Purkinje cell (primary cell): ENCODE measurements at places on chromosomes 13 and 19. TPM values are rescaled to one million over a fixed set of nuclear protein-coding genes. Genes with fewer than 3 reads are reported as not detected.

The ARMC6 gene
- polyA plus RNA-seq = 2.4 and 3.1 TPM in 2 replicates

The ADGRE1 gene
- not detected in 2 replicates for polyA plus RNA-seq

The LAIR2 gene
- not detected in 2 replicates for polyA plus RNA-seq

The GRIK5 gene
- polyA plus RNA-seq = 0.29 and 0.40 TPM in 2 replicates

The CRLF1 gene
- 2.3 TPM in 1 of 2 replicates, not detected in the other for polyA plus RNA-seq

The PEG3 gene
- 78.4 and 112 TPM in 2 replicates for polyA plus RNA-seq

The FUT2 gene
- polyA plus RNA-seq = 0.13 and 0.17 TPM in 2 replicates

The PTH2 gene
- polyA plus RNA-seq = not detected in 2 replicates

The CYP2A6 gene
- polyA plus RNA-seq = not detected in 2 replicates

The AKAP11 gene
- 34.7 and 46.6 TPM in 2 replicates for polyA plus RNA-seq

The TMC4 gene
- polyA plus RNA-seq = not detected in 2 replicates

The ZNF71 gene
- polyA plus RNA-seq = 0.07 and 0.47 TPM in 2 replicates

The KLF1 gene
- not detected in 2 replicates for polyA plus RNA-seq

The ALG5 gene
- polyA plus RNA-seq = 85.5 and 117 TPM in 2 replicates

The SLC10A2 gene
- not detected in 2 replicates for polyA plus RNA-seq

The ATXN8OS gene
- 15.0 and 25.1 TPM in 2 replicates for polyA plus RNA-seq

The LRP3 gene
- 0.12 TPM in 1 of 2 replicates, not detected in the other for polyA plus RNA-seq

The CEACAM7 gene
- 2.4 TPM in 1 of 2 replicates, not detected in the other for polyA plus RNA-seq

The AMER2 gene
- 11.0 and 15.7 TPM in 2 replicates for polyA plus RNA-seq

The TEX26 gene
- 0.70 and 7.1 TPM in 2 replicates for polyA plus RNA-seq

The SULT2B1 gene
- polyA plus RNA-seq = 0.24 and 1.6 TPM in 2 replicates

The FCAR gene
- polyA plus RNA-seq = not detected in 2 replicates

The TMPRSS9 gene
- polyA plus RNA-seq = not detected in 2 replicates

The ZNF304 gene
- polyA plus RNA-seq = 1.7 and 3.0 TPM in 2 replicates

The SAMD1 gene
- polyA plus RNA-seq = 3.1 and 6.4 TPM in 2 replicates

The ALKBH7 gene
- 13.5 and 18.5 TPM in 2 replicates for polyA plus RNA-seq

The PLPPR3 gene
- polyA plus RNA-seq = 1.2 TPM in 1 of 2 replicates, not detected in the other

The SMIM44 gene
- not detected in 2 replicates for polyA plus RNA-seq

The ZNF426 gene
- 5.7 and 7.9 TPM in 2 replicates for polyA plus RNA-seq

The GPR183 gene
- polyA plus RNA-seq = 0.32 TPM in 1 of 2 replicates, not detected in the other

The KLK5 gene
- polyA plus RNA-seq = 5.6 TPM in 1 of 2 replicates, not detected in the other

The PSG2 gene
- polyA plus RNA-seq = not detected in 2 replicates

The ZGLP1 gene
- polyA plus RNA-seq = not detected in 2 replicates

The ZNF557 gene
- polyA plus RNA-seq = 1.9 and 4.4 TPM in 2 replicates

The TRIM13 gene
- 21.8 and 22.5 TPM in 2 replicates for polyA plus RNA-seq

The CYP2A13 gene
- not detected in 2 replicates for polyA plus RNA-seq

The KLK2 gene
- 0.20 TPM in 1 of 2 replicates, not detected in the other for polyA plus RNA-seq

The YJEFN3 gene
- polyA plus RNA-seq = 5.5 and 14.2 TPM in 2 replicates

The PTPRH gene
- 1.0 TPM in 1 of 2 replicates, not detected in the other for polyA plus RNA-seq

The IRGQ gene
- polyA plus RNA-seq = 11.0 and 21.0 TPM in 2 replicates

The TRPM4 gene
- polyA plus RNA-seq = 0.55 and 2.0 TPM in 2 replicates
